ENCODE measurements at places on chromosomes 2 and 18. TPM values are rescaled to one million over a fixed set of nuclear protein-coding genes. Genes with fewer than 3 reads are reported as not detected.
A peak's percentile ranks its signal among the peaks of the same experiment; 100 is the strongest.

GRCh38 chr18:10065296-10065695 is 151.5 kb downstream of the VAPA start:
- no peaks in the 10 kb centered on the region for H3K27me3 ChIP-seq
- no peak for DNase-seq
- no peaks in the 10 kb centered on the region for H3K36me3 ChIP-seq
- H3K4me3 ChIP-seq, result no peak overlapping the region

GRCh38 chr2:143152637-143153036 is 23.4 kb downstream of the ARHGAP15 start:
- no peaks in the 10 kb centered on the region for H3K36me3 ChIP-seq
- H3K4me3 ChIP-seq, result no peak overlapping the region
- peaks cover 5% of the 10 kb centered on the region for H3K4me1 ChIP-seq
- no peak for DNase-seq
- H3K27me3 ChIP-seq, result peaks cover 28% of the 10 kb centered on the region

- no peaks in the 10 kb centered on the region for H3K27me3 ChIP-seq
- no peak overlapping the region for H3K27ac ChIP-seq
- DNase-seq, result no peak
- H3K4me3 ChIP-seq, result no peak overlapping the region
Observed at GRCh38 chr2:175627405-175627804, 374.7 kb downstream of the LNPK start.

GRCh38 chr18:58977223-58977622 is 112.5 kb downstream of the ZNF532 start:
- H3K4me3 ChIP-seq, result no peak overlapping the region
- no peak for DNase-seq
- H3K36me3 ChIP-seq, result peaks cover 34% of the 10 kb centered on the region
- H3K4me1 ChIP-seq, result peaks cover 32% of the 10 kb centered on the region
- peak overlapping the region; percentile 87 for H3K27ac ChIP-seq

- H3K27ac ChIP-seq, result no peak overlapping the region
- H3K36me3 ChIP-seq, result no peaks in the 10 kb centered on the region
- H3K4me1 ChIP-seq, result peaks cover 9% of the 10 kb centered on the region
- peaks cover 4% of the 10 kb centered on the region for H3K27me3 ChIP-seq
Observed at GRCh38 chr2:113863144-113863543, 26.7 kb upstream of the ACTR3 start.

Gene NR4A2
- total RNA-seq, result 1.2 TPM

DNA sequence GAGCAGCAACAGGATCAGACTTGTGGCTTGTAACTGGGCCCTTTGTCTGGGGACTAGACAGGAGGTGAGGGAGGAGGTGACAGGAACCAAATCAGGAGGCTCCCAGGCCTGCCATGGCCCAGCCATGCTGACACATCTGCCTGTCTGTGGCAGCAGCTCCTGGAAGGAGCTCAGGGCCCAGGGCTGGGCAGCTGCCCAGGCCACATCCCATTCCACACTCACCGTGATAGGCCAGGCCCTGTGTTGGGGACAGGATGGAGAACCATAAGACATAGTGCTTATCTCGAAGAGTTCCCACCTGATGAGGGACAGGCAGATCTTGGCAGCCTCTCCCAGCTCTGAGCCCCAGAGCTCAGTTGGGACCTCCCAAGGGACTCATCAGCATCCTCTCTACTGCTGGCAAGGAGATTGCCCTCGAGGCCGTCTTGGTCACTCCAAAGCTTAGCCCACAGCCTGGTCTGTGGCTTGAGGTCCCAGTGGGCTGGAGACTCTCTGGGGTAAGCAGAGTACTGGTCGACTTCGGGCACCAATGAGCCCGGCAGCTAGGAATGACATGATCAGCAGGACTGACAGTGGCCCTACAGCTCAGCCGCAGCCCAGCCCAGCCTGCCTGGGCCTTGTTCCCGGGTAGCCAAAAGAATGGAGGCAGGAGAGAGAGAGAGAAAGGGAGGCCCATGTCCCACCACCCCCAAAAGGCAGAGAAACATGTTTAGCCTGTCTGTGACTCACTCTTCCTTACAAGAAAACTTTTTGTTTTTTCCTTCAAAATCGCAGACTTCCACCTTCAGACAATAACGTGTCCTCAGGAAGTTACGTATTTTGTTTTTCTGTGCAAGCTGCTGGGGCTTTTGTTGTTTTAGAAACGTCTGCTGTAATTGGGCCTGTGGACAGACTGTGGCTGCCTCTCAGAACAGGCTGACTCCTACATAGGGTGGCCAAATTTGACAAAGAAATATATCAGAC is 82.1 kb downstream of the HS1BP3 start:
- peaks cover 33% of the 10 kb centered on the region for H3K4me1 ChIP-seq
- no peak for DNase-seq
- H3K4me3 ChIP-seq, result no peak overlapping the region
- peak overlapping the region; percentile 68 for H3K27ac ChIP-seq
- H3K27me3 ChIP-seq, result no peaks in the 10 kb centered on the region

- DNase-seq, result no peak
- no peak overlapping the region for H3K27ac ChIP-seq
- peaks cover 8% of the 10 kb centered on the region for H3K4me1 ChIP-seq
- H3K4me3 ChIP-seq, result no peak overlapping the region
- no peaks in the 10 kb centered on the region for H3K36me3 ChIP-seq
- H3K27me3 ChIP-seq, result peaks cover 11% of the 10 kb centered on the region
Observed at GRCh38 chr2:9832586-9832985, 10.7 kb upstream of the TAF1B start.

DNA sequence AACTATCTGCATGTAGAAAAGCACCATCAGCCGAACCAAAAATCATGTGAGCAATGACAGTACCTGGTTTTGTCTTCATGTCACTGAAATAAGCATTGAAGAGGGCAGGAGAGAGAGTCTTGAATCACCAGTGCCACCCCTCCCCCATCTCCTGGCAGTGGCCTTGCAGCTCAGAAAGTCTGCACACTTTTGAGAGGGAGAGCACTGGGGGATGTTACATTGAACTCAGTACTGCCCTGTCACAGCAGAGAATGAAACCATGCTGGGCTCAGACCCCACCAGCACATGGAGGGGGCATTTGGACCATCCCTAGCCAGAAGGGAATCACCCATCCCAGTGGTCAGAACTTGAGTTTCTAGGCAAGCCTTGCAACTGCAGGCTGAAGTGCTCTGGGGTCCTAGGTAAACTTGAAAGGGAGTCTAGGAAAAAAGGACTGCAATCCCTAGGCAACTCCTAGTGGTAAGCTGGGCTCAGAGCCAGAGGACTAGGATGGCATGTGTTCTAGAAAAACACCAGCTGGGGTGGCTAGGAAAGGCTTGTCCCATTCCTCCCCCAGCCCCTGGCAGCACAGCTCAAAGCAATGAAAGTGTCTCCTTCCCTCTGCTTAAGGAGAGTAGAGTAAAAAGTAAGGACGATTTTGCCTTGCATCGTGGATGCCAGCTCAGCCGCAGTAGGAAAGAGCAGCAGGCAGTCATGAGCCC is 259.9 kb upstream of the MYT1L start:
- peak; percentile 22 for DNase-seq
- H3K27me3 ChIP-seq, result peaks cover 6% of the 10 kb centered on the region
- peaks cover 1% of the 10 kb centered on the region for H3K36me3 ChIP-seq

- no peaks in the 10 kb centered on the region for H3K4me1 ChIP-seq
- DNase-seq, result peak; percentile 60
- no peak overlapping the region for H3K27ac ChIP-seq
- no peak overlapping the region for H3K4me3 ChIP-seq
Observed at GRCh38 chr2:1652034-1652790, 92.1 kb downstream of the PXDN start.

DNA sequence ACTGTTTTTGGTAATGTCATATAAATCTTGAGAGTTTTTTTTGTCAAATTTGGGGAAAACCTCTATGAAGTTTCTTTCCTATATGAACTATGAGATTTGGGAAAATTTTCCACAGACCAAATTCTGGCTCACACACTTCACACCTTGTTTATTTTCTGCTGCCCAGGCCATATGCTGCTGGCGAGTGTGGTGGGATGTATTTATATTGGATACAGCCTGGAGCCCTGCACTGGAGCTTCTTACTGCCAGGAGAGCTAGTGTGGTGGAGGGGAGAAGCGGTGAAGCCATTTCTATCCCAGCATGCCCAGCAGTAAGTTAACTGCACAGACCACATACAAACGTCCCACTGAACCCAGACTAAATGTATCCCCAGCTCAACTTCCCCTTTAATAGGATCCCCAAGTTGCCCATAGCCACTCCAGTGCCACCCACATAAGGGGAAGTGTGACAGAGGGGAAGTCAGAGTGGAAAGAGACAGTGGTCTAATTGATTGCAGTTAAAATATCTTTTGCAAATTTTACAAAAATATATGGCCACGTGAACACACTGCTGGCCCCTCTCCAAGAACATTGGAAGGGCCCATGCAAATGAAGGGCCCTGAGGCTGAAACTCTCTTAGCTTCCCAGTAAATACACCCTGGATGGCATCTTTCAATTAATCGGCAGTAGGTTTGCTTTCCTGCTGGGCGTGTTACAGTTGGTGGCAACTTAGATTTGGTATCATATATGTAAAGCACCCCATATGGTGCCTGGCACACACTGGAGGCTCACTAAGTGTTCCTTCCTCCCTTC is 146.6 kb upstream of the ITGA6 start:
- H3K27me3 ChIP-seq, result no peaks in the 10 kb centered on the region
- no peak overlapping the region for H3K4me3 ChIP-seq
- H3K4me1 ChIP-seq, result peaks cover 30% of the 10 kb centered on the region
- H3K36me3 ChIP-seq, result no peaks in the 10 kb centered on the region
- no peak for DNase-seq

GRCh38 chr18:56804395-56804794 is 153.2 kb downstream of the WDR7 start:
- H3K4me1 ChIP-seq, result peaks cover 8% of the 10 kb centered on the region
- H3K4me3 ChIP-seq, result no peak overlapping the region
- DNase-seq, result no peak
- H3K27me3 ChIP-seq, result no peaks in the 10 kb centered on the region

DNA sequence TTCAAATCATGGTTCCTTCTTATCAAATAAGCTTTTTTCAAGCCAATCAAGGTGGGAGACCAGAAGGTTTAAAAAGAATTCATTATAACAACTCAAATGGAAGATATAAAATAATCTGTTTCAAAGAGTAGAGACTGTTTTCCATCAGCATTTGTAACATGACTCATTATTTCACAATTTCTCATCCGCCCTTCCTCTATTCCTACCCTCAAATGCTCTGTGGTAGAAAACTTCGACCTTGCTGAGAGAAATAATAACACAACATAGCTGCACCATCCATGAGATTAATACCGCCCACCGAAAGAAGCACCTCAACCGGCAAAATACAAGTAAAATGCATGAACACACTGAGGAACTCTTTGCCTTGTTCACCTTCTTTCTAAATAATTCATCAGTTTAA is 2039.2 kb upstream of the CELF4 start:
- DNase-seq, result no peak
- no peak overlapping the region for H3K4me3 ChIP-seq
- peak overlapping the region; percentile 36 for H3K27ac ChIP-seq
- peaks cover 26% of the 10 kb centered on the region for H3K4me1 ChIP-seq

DNA sequence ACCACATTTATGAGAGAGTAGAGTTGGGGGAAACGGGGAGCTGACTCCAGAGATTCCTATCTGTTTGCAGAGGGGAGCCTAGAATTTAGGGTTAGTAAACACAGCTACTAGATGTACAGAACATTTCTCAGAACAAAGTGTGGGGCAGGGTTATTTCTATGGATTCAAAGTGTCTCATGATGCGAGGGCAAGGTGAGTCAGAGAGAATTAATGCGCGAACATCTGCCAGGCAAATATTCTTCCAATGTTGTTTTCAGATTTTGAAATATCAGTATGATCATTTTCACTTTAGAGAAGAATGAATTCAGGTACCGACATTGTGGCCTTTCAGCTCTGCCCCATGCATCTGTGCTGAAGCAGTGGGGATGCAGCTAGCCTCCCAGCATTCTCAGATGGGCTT is 2.0 kb upstream of the DSEL start:
- peaks cover 10% of the 10 kb centered on the region for H3K36me3 ChIP-seq
- peaks cover 52% of the 10 kb centered on the region for H3K4me1 ChIP-seq
- H3K4me3 ChIP-seq, result no peak overlapping the region
- H3K27me3 ChIP-seq, result no peaks in the 10 kb centered on the region

Gene KIF3C
- total RNA-seq, result 38.6 TPM

Gene BOLL
- total RNA-seq, result not detected

DNA sequence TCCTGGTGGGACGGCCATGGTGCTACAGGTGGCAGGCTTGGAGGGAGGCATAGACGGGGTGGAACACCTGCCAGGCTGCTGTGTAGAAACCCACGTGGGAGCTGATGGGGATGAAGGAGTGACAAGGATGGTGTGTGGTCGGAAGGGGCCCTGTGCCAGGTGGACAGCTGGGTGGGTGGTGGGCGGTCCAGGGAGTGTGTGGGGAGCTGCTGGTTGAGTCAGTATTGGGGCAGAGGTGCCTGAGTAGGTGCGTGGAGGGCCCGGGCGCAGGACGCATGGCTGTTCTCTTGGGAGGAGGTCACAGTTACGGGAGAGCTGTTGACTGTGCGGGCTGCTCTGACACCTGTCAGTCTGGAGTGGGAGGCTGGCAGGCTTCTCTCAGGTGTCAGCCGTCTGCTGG is 12.6 kb upstream of the D2HGDH start:
- DNase-seq, result no peak
- no peaks in the 10 kb centered on the region for H3K27me3 ChIP-seq
- H3K36me3 ChIP-seq, result peaks cover 17% of the 10 kb centered on the region

Gene GPR55
- total RNA-seq, result not detected

Gene VAMP8
- 2.4 TPM for total RNA-seq

DNA sequence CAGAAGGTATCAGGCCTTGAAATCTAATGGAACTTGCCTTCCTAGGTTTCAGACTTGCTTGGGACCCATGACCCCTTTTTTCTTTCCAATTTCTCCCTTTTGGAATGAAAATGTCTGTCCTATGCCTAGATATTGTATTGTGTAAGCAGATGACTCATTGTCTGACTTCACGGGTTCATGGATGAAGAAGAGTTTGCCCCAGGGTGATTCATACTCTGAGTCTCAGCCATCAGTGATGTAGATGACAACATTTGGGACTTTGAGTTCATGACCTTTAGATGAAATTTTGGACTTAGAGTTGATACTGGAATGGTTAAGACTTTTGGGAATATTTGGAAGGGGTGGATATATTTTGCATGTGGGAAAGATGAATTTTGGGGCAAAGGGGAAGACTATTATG is 11.2 kb upstream of the SCYGR5 start:
- peaks cover 31% of the 10 kb centered on the region for H3K4me1 ChIP-seq
- H3K27me3 ChIP-seq, result no peaks in the 10 kb centered on the region
- H3K27ac ChIP-seq, result no peak overlapping the region
- DNase-seq, result no peak
- H3K4me3 ChIP-seq, result no peak overlapping the region
- H3K36me3 ChIP-seq, result no peaks in the 10 kb centered on the region

Gene MC2R
- not detected for total RNA-seq

GRCh38 chr18:35695384-35695783 is 113.8 kb downstream of the GALNT1 start:
- H3K36me3 ChIP-seq, result peaks cover 10% of the 10 kb centered on the region
- DNase-seq, result no peak
- H3K27ac ChIP-seq, result no peak overlapping the region

Gene REG3A
- total RNA-seq, result not detected

DNA sequence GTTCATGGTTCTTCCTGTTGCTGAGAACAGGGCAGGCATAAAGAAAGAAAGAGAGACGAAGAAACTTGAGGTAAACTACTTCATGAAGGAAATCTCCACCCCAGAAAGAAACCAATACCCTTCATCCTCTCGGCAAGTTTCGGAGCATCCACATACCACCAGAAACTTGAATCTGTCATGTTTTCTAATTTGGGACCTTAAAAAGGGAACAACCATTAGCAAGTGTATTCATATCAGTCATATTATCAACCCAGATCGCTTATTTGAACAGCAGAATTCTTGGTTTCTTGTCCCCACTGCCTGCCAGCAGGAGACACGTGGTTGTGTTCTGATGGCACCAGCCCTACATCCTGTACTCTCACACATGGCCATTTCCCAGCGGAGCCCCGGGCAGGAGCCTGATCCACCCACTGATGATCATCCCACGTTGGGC is 53.2 kb upstream of the FZD7 start:
- H3K4me1 ChIP-seq, result peaks cover 20% of the 10 kb centered on the region
- H3K27me3 ChIP-seq, result peaks cover 3% of the 10 kb centered on the region
- no peaks in the 10 kb centered on the region for H3K36me3 ChIP-seq
- DNase-seq, result no peak
- no peak overlapping the region for H3K4me3 ChIP-seq
- no peak overlapping the region for H3K27ac ChIP-seq

All from chondrocyte (in vitro differentiated cells).